ENCODE measurements at places on chromosomes 3 and 15. TPM values are rescaled to one million over a fixed set of nuclear protein-coding genes. Genes with fewer than 3 reads are reported as not detected.

The NR1I2 gene
- total RNA-seq: not detected

GRCh38 chr3:100179692-100180349, 65.5 kb upstream of the FILIP1L start:
- DNase-seq: no peak

The CPLX3 gene
- total RNA-seq: not detected

GRCh38 chr3:25007974-25008658, 419.9 kb upstream of the RARB start:
- DNase-seq: peak; percentile 11

The SPINT1 gene
- not detected for total RNA-seq

The ALPK3 gene
- total RNA-seq: 0.12 TPM

DNA sequence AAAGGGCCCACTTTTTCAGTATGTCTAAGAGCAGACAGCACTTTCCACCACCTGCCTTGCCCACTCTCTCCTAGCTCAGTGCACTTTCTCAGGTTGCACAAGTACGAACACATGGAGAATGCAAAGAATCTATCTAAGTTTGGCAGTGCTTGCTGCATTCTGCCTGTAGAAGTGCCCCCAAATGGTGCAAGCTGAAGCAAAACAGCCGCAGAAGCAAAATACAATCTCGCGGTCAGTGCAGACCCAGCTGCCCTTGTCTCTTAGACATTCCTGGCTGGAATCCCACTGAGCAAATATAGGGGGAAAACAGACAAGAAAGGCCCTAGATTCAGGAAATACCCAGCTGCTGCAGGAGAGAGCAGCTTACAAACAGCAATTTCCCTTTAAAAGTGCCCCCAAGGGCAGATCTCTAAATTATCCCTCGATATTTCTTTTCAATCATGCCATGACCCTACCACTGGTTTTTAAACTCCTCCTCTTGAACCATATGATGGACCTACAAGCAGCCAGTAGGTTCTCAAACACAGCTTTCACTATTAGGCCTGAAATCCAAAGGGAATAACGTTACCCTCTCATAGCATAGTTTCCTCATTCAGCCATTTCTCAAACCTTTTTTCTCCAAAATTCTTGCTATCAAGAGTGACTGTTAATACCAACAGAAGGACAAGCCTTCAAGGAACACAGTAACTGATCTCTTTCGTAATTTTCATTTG, 67.0 kb downstream of the TNIK start:
- DNase-seq: peak; percentile 67

- DNase-seq: no peak
These were observed 34.3 kb downstream of the CNOT10 start for GRCh38 chr3:32719335-32719734.

- DNase-seq: no peak
These were observed 88.3 kb upstream of the PRR23E start for GRCh38 chr3:127104586-127104985.

DNA sequence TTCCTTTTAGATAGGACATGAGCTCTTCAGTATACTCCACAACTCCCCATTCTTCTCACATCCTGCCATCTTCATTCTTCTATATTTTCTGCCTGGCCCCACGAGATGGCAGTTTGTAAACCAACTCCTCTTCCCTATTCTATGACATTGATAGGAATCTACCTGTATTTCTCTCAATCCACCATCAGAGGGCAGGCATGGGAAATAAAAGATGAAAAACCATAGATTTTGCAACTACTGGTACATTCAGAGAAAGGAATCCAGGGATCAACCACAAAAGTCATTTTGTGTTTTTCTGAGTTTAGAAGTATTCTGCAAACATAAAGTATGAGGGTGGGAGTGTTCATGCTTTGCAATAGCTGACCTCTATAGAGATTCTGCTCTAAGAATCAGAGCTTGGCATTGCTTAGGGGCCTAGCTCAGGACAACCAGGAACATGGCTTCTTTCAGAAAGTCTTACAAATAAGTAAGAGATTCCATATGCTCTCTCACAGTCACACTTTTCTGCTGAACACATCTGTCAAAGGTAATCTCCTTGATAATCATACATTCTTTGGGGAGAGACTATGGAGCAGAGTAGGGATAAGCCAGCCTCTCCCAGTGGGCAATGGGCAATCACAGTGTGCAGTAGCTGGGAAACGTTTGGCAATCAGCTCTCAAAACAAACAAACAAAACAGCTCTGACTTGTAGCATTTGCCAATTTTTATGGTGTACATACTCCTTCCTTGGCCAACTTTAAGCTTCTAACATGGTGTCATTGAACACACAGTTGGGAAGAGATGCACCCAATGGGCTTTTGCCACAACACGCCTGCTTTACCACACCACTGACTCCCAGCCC, 43.1 kb upstream of the SLC25A36 start:
- peak; percentile 70 for DNase-seq

DNA sequence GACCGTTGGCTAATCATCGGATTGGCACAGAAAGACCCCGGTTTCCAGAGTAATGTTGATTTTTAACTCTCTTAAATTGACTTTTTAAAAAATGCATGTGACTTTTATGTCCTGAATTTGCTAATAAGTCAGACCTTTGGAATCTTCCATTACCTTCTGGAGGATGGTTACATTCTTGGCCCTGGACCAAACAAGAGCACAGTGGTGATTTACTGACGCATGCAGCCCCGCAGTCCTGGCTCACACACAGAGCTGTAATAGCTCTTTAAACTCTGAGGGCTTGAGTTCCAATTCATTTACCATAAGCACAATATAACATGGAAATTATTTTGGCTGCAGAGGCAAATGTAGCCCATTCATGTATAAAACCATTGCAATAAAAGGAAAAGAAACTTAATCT, 25.1 kb downstream of the SOX14 start:
- DNase-seq: peak; percentile 12
